AG10803 (cell line): ENCODE measurements at places on chromosomes 2 and 18.

GRCh38 chr18:41737218-41737617, 217.8 kb upstream of the PIK3C3 start:
- no peak for DNase-seq

GRCh38 chr2:61534926-61535325, 3.2 kb downstream of the XPO1 start:
- no peak for DNase-seq

DNA sequence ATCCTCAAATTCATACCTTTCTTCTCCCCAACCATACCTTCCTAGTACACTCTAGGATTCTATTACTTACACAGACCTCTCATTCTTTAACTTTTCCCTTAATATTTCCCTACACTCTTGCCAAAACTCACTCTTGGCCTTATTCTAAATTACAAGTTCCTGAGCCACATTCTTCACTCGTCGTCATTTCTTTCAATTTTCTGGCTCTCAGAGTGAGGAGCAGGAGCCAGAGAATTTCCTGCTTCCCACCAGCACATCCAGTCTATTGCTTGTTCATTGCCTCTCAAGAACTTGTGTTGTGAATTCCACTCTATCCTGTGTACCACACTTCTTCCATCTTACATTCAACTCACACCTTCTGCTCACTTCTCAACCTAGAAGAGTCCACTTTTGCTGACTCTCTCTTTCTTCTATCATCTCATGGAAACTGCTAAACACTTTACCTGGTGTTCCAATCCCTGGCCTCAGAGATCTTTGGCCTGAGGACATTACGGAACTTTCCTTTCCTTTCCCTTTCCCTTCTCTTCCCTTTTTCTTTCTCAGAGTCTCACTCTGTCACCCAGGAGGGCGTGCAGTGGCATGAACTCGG, 171.6 kb downstream of the PLCL1 start:
- peak; percentile 23 for DNase-seq

- DNase-seq, result no peak
Observed at GRCh38 chr2:138711812-138712211, 68.4 kb downstream of the NXPH2 start.

DNA sequence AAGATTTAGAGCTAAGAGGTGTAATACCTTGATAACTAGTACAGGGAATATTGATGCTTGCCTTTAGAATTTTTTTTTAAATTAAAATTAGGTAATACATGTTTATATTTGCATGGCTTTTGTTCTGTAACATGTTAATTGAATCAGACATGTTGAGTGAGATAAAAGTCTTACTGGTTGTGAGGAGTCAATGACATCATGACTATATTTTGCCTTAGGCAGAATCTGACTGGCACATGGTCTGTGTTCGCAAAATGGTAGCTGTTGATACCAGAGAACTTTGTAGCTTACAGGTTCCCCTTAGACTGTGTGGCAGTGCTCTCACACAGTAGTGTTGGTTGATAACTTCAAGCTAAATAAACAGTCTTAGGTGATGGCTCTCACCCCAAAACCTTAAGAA, 199.7 kb downstream of the PTPRM start:
- no peak for DNase-seq

GRCh38 chr2:26692279-26692896, at the start of gene KCNK3:
Gene KCNK3, plus strand, starts transcription at chr2:26692722. Its CDS starts 154 bp downstream, at chr2:26692876.
- peak; percentile 21 for DNase-seq

- DNase-seq, result peak; percentile 73
Observed at GRCh38 chr2:25920336-25920735, 42.0 kb upstream of the ASXL2 start.

DNA sequence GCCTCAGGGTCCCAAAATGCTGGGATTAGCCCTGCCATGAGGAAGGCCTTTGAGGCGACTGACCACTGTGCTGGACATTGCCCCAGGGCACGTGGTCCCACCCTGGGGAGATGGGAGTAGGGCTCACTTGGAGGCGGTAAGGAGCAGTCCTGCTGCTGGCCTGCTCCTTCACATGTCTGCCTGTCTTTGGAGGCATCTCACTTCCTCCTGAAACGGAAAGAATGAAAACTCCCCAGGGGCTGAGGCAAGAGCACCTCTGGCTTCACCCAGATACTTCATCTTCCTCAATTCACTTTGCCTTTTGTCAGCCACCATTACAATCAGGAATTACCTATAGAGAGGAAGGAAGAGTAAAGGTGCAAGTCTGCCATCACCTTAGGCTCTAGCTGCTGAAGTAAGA, 59.9 kb upstream of the GATA6 start:
- no peak for DNase-seq

DNA sequence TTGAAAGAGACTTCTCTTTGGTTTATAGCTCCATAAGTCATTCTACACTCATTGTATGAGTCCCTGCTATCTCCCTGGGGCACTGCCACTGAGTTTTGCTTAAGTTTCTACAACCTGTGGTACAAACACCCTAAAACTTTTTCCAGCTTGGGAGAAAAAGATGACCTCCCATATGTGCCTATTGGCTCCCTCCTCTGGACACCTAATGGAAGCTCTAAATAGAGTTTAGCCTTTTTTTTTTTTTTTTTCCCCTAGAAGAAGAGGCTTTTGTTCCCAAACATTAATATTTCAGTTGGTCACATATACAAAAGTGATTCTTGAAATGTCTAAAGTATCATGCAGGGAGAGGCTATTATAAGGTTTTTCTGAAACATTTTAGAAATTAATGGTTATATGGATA, 547.2 kb upstream of the TMEFF2 start:
- DNase-seq, result no peak

DNA sequence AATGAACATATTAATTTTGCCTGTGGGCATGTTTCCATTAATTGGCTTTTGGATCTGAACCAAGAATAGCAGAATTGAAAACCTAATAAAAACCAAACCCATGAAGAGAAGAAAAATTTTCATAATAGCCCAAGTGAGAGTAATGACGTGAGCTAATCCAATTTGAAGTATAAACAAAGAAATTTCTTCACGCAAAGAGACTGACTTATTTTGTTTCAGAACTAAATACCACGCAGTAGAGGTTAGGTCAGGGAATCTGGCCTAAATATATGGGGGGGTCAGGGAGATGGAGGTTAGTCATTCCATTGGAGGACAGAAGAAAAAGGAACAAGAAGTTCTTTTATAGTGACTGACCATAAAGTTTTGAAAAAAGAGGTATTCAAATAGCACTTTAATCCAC, 94.1 kb upstream of the CYP1B1 start:
- no peak for DNase-seq

GRCh38 chr2:97911922-97912575, 83.7 kb downstream of the TMEM131 start:
- no peak for DNase-seq

DNA sequence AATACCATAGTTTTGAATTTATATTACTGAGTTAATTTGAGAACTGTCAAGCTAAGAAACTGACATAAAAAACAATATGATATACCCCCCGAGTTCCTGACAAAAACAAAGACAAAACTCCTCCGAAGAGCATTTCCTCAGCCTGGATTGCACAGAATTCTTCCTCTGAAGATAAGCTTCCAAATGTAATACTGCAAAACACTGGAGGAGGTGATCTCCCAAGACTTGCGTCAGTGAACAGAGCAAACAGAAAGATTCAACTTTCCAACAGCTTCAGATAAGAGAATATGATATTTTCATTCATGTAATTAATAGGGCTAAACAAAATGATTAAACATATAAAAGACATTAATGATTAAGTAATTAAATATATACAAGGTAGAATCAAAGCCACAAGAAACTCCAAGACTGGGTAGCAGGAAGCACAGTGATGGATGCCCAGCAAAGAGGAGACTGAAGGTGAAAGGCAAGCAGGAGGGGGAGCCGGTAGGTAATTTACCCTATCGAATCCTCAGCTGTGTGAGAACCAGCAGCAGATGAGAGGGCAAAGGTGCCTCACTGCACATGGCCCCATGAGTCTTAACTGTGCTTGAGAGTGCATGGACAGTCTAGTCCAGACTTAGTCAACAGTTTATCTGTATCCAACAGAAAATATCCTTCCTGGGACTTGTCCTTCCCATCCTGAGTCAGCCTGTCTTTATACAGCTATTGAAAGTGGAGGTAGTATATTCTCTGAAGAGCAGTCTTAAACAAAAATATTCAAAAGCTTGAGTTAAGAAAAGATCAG, 18.3 kb upstream of the SERPINB3 start:
- no peak for DNase-seq

DNA sequence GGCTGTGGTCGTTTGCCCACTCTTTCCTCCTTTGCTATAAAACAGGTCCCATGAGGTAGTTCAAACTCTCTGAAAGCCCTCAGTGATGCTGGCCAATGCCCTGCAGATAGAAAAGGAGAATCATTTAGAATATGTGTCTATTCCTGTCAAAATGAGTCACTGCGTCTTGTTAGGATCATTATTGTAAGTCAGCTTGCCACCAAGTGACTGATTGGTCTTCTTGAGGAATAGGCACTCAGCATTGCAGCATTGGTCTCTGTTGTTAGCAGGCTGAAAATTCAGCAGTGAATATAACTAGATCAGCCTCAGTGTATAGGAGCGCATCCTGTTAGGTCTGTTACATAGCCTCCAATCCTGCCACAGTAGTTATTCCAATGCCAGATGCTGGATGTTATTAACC, 28.9 kb downstream of the PRKRA start:
- DNase-seq, result no peak

GRCh38 chr2:80706951-80707350, 402.4 kb upstream of the LRRTM1 start:
- no peak for DNase-seq

DNA sequence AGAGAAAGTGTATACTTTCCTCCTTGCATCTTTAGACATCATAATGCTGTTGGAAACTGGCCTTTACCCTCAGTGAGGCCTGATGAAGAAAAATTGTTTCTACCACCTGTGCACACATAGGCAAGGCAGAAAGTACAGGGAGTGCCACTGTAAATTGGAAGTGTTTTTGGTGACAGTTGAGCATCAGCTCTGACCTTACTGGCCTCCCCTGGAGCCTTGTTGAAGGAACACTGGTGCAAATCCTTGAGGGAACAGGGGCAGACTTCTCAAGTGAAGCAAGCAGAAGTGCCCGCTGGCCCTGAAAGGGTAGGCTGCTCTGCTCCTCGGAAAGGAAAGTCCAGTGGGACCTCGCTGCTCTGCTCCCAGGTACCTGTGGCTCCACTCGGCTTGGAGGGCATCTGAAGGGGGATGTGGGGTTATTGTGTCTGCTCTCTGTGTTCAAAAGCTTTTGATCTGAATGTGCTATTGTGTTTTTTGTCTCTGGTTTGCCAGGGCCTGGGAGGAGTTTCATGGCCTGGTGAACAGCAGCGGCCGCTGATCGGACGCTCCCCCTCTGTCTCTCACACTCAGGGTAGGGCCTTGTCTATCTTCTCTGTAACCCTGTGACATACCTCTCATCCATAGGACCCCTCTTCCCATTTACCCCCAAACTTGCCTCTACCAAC, 23.4 kb downstream of the EIF4E2 start:
- DNase-seq, result no peak

GRCh38 chr2:68238955-68239822, 13.1 kb downstream of the PPP3R1 start:
- DNase-seq, result no peak

DNA sequence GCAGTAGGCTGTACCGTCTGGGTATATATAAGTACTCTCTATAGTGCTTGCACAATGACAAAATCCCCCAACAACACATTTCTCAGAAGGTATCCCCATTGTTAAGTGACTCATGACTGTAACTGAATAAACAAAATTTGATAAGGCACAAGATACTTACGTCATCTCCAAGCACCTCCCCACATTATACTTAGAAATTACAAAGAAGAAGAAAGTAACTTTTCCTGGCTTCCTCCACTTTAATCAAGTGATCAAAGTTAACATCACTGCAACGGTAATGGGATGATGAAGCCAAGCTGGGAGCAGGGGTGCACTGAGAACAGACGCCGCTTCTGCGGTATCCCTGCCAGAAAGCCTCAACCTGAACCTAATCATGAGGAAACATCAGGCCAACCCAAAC, 9.7 kb downstream of the TNS1 start:
- peak; percentile 48 for DNase-seq

DNA sequence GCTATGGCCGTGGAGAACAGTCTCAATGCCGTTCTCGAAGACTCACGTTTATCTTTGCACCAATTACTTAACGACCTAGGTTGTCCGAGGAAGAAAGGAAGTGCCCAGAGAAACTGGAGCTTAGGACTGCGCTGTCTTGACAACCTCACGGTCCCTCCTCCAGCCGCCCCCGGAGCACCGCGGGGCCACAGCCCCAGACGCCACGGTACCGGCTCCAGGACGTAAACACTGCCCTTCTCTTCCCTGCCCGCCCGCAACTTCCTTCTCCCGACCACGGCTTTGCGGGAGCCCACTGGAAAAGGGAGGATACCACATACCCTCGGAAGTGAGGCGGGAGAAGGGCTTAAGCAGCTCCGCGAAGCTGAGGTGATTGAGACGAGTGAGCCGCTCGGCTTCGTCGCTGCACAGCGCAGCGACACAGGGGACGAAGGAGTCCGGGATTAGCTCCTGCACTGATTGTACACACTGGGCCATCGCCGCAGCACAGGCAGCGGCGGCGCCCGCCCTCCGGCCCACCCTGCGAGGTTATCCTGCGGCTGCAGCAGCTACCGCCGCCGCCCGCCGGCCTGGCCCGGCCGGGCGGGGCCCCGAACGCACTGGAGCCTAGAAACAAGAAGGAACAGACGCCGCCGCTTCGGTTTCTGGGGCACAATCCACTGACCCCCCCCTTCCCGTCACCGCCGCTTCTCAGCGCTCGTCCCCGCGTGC, 483 bp downstream of the TRAPPC8 start:
- DNase-seq, result peak; percentile 43

DNA sequence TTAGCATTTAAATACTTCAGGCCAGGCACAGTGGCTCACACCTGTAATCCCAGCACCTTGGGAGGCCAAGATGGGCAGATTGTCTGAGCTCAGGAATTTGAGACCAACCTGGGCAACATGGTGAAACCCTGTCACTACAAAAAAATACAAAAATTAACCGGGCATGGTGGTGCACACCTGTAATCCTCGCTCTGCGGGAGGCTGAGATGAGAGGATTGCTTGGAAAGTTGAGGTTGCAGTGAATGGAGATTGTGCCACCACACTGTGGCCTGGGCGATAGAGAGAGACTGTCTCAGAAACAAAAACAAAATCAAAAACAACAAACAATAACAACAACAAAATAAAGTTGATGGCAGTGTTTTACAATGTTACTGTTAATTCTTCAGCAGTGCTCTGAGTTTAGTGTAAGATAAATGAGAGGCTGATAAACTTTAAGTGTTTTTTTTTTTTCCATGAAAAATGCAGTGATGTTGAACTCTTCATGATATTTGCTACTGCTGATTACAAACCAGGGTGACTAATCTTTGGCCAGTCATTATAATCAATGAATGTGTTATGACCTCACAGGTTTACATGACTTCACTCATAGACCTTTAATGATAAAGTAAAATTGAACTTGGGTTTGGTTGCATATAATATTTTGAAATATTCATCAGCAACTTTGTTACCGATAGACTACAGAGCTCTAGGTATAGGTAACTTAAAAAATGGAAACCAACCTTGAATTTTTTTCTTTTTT, 2.5 kb downstream of the ITGAV start:
- DNase-seq, result no peak
